ENCODE measurements at places on chromosomes 12 and 14.

GRCh38 chr12:38502415-38502814 lies 185.8 kb downstream of the ALG10B start:
- DNase-seq: no peak

DNA sequence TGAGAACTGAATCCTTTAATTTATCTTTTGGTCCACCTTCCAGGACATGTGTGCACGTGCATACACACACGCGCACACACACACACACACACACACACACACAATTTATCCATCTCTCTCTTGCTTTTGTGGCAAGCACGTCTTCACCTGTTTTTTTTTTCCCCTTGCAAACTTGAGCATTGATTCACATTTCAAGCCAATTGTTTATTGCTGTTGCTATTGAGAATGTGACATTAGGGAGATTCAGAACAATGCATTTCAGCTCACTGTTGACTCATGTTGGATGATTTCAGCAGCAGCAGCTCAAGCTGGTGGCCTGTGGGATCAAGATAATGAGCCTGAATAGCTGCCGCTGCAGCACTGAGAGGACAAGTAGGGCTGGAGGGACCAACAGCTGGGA lies 128.9 kb downstream of the SNAPC1 start:
- no peak for DNase-seq

- no peak for DNase-seq
These were observed 104.4 kb downstream of the DAD1 start for GRCh38 chr14:22484632-22485031.

- no peak for DNase-seq
These were observed 875 bp downstream of the HSPA2 start for GRCh38 chr14:64541261-64541971.

DNA sequence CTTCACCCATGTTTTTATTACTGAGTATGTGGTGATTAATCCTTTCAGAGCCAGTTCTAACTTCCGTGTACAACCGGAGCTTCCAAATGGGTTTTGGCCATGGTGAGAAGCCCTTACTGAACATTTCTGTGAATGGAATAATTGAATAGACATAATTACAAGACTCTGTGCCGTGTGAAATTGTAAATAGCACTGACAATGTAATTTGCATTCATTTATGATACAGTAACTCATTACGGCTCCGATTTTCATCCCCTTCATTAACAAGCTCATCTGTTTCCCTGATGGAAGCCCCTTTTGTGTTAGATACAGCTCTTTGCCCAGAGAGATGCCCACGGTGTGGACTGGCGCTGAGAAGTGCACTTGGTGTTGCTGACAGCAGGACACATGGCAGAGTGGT lies 891.0 kb downstream of the AACS start:
- DNase-seq: no peak

DNA sequence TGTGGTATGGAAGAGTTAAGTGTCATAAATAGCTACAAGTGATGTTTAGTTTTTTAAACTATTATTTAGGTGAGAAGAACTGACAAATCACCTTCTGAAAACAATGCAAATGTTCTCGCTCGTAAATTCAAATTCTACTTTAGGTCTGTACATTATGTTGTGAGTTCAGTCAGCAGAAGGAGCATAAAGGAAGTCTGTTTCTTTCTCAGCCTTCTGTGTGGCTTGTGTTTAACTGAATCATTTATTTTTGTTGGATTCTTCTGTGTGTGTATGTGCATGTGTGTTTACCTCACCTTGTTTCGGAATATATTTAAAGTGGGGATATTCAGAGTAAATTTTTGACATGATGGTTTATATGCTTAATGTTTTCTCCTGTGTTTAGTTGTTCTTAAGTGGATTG lies 285.9 kb downstream of the TMTC2 start:
- DNase-seq: no peak

DNA sequence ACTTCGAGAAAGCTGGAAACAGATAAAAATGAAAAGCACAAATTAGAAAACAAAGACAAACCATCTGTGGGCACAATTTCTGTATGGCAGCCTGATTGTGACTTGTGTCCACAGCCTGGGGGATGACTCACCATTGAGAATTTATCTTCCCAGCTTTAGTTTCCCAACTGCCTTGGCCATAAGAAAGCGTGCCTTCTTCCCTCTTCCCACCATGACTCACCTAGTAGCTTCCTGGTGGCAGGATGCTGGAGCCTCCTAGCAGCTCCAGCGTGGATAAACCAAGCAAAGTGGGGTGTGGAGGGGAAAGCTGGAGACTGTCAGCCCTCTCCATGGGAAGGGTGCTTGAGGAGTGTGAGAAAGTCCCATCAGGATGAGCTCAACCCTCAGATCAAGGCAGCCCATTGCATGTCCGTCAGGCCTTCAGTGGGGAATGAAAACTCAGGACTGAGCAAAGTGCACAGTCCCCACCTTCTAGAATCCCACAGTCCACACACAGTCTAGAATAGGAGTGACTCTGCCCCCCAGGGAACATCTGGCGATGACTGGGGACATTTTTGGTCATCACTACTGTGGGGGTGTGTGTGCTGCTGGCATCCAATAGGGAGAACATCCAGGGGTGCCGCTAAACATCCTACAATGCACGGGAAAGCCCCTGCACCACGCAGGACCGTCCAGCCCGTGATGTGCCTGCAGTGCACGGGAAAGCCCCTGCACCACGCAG lies 22.4 kb upstream of the SERPINA6 start:
- DNase-seq: no peak

- peak; percentile 56 for DNase-seq
These were observed 4.3 kb downstream of the GPR132 start for GRCh38 chr14:105060751-105061427.

- no peak for DNase-seq
These were observed 15.1 kb downstream of the CCDC177 start for GRCh38 chr14:69559581-69560011.

- no peak for DNase-seq
These were observed 41.0 kb downstream of the KTN1 start for GRCh38 chr14:55620981-55621380.

GRCh38 chr12:116638376-116638775 lies 79.2 kb downstream of the MAP1LC3B2 start:
- DNase-seq: no peak

GRCh38 chr12:49564686-49565405 lies 3.1 kb downstream of the MCRS1 start:
- no peak for DNase-seq

- DNase-seq: no peak
These were observed 73.8 kb downstream of the ACADS start for GRCh38 chr12:120799243-120800045.

DNA sequence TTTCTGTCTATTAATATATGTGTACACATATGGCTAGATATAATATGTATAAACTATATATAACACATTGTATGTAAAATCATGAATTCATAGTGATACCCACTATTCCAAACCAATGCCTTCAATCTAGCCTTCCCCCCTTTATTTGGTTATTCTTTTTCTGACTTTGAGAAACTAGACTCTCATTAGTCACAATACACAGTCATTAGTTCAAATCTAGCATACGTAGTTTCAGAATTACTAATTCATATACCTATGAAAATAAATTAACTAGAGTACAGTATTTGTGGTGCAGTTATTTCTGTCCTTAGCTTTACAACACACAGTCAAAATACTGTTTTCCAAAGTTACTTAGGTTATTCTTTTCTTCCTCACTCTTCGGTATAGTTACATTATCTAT lies 268.2 kb downstream of the DPF3 start:
- DNase-seq: no peak

GRCh38 chr12:117523971-117524370 lies 162.5 kb upstream of the NOS1 start:
- no peak for DNase-seq

DNA sequence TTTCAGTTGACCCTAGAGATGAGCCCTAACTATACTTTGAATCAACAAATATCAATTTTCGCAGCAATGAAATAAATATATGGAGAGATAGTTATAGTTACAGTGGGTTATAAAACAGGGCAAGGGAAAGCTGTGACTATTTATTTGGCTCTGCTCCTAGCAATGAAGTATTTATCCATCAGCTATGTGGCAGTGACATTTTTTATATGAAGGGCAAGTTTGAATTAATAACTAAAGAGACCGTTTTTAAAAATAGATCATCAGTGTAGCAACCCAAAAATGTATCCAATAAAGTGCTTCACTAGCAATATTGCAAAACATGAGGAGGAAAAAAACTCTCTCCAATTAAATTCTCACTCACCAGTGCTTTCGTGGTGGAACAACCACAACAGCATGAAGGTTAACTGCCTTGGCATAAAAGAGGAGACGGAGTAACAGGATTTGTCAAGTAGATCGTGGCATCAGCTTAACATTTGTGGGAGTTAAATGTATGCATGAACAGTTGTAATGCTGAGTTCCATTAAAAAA lies 58.1 kb upstream of the NUDT4 start:
- DNase-seq: no peak

DNA sequence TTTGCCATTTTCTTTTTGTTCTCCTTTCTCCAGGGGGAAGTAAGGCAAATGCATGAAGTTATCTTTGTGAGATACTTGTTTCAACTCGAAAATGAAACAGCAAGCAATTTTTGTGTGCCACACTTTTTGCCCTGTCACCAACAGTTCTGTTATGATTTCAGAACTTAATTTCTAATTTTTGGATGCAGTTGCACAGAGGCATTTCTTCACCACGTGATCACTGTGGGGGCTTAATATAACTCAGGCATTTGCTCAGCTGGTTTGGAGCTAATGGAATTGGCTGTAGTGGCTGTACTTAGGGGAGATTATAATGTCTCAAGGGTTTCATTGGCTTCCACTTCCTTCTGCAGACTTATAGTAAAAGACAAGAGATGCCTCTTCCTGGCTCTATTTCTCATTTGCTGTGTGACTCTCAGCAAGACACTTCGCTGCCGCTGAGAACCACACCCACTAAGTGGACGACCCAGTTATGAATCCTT lies 452.4 kb downstream of the RAD51B start:
- no peak for DNase-seq

DNA sequence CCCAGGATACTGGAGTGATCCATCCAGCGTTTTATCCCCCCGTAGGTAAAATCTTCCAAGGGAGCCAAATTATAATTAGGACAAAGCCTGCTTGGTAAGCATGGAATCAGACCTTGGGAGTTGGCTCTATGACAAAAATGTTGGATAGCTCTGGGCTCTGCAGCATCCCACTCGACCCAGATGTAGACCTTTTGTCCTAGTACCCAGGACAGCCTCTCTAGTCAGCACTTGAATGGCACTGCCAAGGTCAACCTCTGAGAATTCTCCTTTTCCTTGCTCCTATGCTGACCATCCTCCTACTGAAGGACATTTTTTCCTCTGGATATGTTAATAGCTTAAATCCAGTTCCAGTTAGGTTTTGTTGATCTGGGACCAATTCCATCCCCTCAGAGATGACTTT lies 104.7 kb upstream of the SLC35F4 start:
- DNase-seq: no peak

DNA sequence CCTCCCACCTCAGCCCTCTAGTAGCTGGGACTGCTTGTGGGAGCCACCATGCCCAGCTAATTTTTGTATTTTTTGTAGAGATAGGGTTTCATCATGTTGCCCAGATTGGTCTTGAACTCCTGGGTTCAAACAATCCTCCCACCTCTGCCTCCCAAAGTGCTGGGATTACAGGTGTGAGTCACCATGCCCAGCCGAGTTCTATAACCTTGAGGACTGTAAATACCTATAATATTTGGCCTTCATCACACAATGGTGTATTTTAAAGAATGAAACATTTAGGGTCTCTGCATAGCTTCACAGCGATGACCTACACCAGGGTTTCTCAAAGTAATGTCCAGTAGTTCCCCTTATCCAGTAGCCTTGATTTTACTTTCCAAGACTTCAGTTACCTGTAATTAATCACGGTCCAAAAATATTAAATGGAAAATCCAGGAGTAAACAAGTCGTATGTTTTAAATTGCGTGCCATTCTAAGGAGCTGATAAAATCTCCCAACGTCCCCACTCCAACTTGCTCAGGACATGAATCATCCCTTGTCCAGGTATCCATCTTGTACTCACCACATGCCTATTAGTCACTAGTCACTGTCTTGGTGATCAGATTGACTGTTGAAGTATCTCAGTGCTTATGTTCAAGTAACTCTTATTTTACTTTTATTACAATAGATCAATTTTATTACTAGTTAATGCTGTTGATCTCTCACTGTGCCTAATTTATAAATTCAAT lies 368.2 kb downstream of the BTG1 start:
- DNase-seq: no peak

DNA sequence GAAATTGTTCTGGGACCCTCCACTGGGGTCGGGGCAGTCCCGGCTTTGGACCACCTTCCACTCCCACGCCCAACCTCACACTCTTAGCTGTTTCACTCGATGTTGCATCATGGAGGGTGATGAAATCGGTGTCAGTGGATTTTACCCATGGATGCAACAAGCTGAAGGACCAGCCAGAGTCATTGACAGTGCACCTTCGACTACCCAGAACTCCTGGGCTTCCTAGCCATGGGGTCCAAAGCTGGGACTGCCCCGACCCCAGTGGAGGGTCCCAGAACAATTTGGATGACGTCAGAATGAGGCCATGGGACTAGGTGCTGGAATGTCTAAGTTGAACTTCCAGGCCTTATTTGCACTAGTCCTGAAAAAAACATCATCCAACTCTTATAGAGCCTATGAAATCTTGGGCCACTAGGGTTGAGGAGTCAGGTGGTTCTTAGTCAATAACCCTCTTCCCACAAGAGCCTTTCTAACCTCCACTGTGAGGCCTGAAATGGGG lies 882 bp upstream of the IL23A start:
- DNase-seq: peak; percentile 27

- no peak for DNase-seq
These were observed 45.1 kb upstream of the RERGL start for GRCh38 chr12:18135086-18135485.

GRCh38 chr14:51004352-51004800 lies 60.1 kb upstream of the PYGL start:
- DNase-seq: no peak

Data from CD4-positive, alpha-beta T cell treated with Interleukin-15 for 1 hour (primary cell).